ENCODE measurements at places on chromosomes 6 and 20.

DNA sequence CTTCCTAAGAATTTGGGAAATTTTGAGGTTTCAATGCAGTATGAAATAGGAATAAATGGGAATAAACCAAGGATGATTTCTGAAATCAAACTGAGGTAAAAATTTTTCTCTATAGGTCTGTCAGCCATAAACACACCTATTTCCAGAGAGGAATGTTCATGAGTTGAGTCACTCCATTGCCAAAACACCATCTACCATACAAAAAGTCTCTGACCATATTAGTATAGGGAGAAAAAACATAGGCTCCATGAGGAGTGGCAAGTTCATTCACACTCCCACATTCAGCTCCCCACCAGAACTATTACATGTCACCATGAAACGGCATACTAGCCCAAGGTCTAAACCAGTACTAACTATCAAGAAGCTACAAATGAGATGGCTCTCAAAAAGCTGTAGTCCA lies 9.6 kb downstream of the ZNF318 start:
- no peak for DNase-seq

GRCh38 chr6:11357285-11357684 lies 124.8 kb upstream of the NEDD9 start:
- no peak for DNase-seq

DNA sequence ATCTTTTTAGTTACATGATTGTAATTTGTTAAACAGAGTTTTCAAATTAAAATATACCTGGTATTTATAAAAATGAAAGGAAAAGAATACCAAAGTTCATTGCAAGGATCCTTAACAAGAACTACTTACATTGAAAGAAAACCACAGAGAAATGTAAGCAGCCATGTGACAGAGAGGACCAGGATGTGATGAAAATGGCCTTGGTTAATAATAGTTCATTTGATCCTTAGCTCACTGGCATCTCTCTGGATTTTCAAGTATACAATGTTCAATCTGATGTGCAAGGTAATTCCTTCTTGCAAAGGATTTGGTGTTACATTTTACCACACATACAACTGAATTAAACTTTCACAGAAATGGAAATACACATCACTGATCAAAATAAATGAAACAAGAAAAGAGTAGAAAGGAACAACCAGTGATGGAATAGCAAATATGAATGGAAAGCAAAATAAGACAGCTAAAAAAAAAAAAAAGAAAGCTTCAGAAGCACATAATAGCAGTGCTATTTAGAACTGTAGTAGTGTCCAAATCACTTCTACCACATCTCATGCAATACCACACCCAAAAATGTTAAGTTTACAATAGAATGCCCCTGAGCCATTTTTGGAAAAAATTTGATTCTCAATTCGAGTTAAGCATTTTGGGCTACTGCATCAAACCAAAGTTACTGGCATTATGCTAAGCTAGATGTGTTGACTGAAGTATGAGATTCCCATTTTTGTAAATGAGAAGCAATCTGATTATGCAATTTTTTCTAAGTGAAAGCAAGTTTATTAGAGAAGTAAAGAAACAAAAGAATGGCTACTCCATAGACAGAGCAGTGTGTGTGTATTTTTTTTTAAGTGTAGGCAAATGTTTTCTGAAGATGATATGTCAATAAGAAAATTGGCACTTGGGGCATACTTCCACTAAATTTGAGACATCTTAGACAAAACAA lies 22.6 kb upstream of the HLA-A start:
- DNase-seq = no peak

DNA sequence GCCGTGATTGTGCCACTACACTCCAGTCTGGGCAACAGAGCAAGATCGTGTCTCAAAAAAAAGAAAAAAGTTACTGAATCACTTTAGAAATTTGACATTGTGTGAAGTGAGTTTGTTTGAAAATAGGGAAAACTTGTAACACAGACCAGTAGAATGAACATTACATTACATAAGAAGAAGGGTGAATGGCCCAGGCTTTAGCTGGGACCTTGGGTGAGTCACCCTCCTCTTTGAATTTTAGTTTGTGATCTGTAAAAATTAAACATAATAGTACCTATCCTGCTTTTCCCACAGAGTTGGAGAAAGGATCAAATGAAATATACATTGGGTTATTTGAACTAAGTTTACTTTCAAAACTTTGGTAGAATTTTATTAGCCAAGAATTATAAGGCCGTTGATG lies 56.3 kb downstream of the KCNS1 start:
- no peak for DNase-seq

- no peak for DNase-seq
Observed at GRCh38 chr20:10985536-10985935, 311.7 kb upstream of the JAG1 start.

GRCh38 chr6:39210450-39210849 lies 18.8 kb downstream of the KCNK5 start:
- DNase-seq = no peak

DNA sequence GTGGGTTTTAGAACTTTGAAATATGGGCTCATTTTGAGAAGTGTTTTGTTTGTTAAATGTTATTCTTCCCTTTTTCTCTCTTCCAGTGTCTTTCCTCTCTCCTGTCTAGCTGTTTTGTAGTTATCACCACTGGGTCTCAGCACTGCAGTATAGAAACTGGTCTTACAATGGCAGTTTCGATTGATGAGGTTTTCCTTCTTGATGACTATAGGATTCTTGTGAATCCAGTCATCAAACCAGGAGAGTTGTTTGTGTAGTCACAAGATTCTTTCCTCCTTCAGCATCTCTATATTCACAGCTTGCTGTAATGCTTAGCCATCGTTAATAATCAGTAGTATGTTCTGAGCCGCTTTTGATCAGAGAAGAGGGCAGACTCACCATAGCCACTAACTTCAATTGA lies 172.3 kb downstream of the OGFRL1 start:
- no peak for DNase-seq

GRCh38 chr6:77853401-77853800 lies 200.6 kb downstream of the MEI4 start:
- no peak for DNase-seq
